ENCODE measurements at places on chromosomes 4 and X. TPM values are rescaled to one million over a fixed set of nuclear protein-coding genes. Genes with fewer than 3 reads are reported as not detected.

AADAT gene
- 6.2 TPM for total RNA-seq

TAF7L gene
- total RNA-seq = 0.98 TPM

ARR3 gene
- not detected for total RNA-seq

ZNF157 gene
- total RNA-seq = not detected

PCDH7 gene
- 172 TPM for total RNA-seq

INTS12 gene
- 22.9 TPM for total RNA-seq

MAGEC2 gene
- 0.09 TPM for total RNA-seq

SPATA4 gene
- not detected for total RNA-seq

TBC1D25 gene
- 10.1 TPM for total RNA-seq

DEFB131A gene
- total RNA-seq = not detected

DACH2 gene
- total RNA-seq = not detected

NPY1R gene
- 0.09 TPM for total RNA-seq

MAGEA11 gene
- total RNA-seq = not detected

PPP1R2C gene
- not detected for total RNA-seq

GPRASP2 gene
- total RNA-seq = 13.6 TPM

All from fibroblast of the aortic adventitia (primary cell).